ENCODE measurements at places on chromosomes 6 and 20.

- DNase-seq: no peak
Measured at GRCh38 chr6:2659882-2660281, 90.8 kb downstream of the MYLK4 start.

GRCh38 chr20:49444553-49444990 is 37.9 kb downstream of the KCNB1 start:
- no peak for DNase-seq

DNA sequence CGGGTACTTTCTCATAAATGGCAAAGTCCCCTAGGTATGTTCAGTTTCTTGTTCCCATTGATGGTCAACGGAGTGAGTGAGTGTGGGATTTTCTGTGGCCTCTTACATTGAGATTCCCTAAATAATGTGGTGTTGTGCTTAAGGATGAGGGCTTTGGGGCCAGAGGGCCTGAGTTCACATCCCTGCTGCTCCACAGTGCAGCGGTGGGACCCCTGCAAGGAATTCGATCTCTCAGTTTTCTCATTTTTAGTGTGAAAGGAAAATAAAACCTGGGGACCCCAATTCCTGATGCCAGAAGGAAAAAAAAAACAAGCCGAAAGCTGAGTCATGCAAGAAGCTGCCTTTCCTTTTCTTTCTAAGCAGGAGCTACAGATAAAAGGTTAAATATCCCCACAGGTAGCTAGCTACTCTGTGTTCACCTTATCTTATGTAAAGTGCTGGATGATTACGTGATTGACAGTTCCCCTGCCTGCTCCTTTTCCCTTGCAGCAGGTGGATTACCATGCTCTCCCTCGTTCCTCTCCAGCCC is 120.2 kb upstream of the CLDN20 start:
- DNase-seq: no peak

GRCh38 chr20:58986968-58987517 is 6.0 kb downstream of the NELFCD start:
- no peak for DNase-seq

GRCh38 chr20:2602046-2602735 is 50.2 kb upstream of the NOP56 start:
- DNase-seq: no peak

GRCh38 chr6:123777563-123777962 is 26.1 kb upstream of the NKAIN2 start:
- no peak for DNase-seq
